SW480 (cell line): ENCODE measurements at places on chromosomes 11 and 22.

- peak; percentile 22 for DNase-seq
These were observed 141.4 kb downstream of the FBXO7 start for GRCh38 chr22:32615874-32616564.

DNA sequence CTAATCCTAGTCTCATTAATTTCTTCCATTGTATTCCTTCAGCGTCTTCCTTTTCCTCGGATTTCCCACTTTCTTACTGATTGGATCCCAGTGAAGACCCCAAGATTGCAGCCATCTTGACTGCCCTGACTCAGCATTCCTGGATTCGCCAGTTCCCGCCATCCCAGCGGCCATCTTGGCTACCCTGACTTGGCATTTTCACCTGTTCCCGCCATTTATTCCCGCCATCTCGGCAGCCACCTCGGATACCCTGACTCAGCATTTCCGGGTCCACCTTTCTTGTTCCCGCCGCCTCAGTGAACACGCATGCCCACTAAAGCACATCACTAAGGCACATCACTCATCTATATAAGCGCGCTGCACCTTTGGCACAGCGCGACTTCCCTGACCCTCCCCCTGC lies 13.8 kb upstream of the OR56A3 start:
- no peak for DNase-seq

- DNase-seq: peak; percentile 85
These were observed at the start of gene ADAMTS15 for GRCh38 chr11:130448416-130449309. Gene ADAMTS15, plus strand, starts transcription at chr11:130448645. Its CDS starts 329 bp downstream, at chr11:130448974.

GRCh38 chr22:31474743-31475142 lies 14.9 kb downstream of the EIF4ENIF1 start:
- no peak for DNase-seq

- DNase-seq: no peak
These were observed 509.0 kb downstream of the BUD13 start for GRCh38 chr11:116263770-116264169.

- peak; percentile 59 for DNase-seq
These were observed 74.6 kb downstream of the RAB30 start for GRCh38 chr11:82996966-82997606.

- DNase-seq: no peak
These were observed 77.5 kb downstream of the CNTN5 start for GRCh38 chr11:99098258-99098657.

DNA sequence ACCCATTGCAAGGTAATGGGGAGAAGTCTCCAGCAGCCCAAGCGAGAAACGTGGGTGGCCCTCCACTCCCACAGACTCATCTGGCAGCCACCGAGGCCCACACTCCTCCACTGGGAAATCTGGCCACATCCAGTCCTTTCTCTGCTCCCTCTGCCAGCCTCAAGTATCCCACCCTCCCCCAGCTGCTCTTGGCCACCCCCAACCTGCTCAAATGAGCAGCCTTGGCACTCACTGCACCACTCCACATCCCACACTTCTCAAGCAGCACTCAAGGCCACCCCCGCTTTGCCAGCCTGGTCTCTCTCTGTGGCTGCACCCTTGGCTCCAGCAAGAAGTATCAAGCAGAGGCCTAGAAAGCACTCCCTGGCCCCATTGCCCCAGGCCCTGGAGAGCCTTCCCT lies 28.2 kb downstream of the SLC22A12 start:
- no peak for DNase-seq

- no peak for DNase-seq
These were observed 6.4 kb upstream of the IFITM3 start for GRCh38 chr11:326842-327580.

- no peak for DNase-seq
These were observed 53.5 kb upstream of the MYEOV start for GRCh38 chr11:69240332-69241074.

DNA sequence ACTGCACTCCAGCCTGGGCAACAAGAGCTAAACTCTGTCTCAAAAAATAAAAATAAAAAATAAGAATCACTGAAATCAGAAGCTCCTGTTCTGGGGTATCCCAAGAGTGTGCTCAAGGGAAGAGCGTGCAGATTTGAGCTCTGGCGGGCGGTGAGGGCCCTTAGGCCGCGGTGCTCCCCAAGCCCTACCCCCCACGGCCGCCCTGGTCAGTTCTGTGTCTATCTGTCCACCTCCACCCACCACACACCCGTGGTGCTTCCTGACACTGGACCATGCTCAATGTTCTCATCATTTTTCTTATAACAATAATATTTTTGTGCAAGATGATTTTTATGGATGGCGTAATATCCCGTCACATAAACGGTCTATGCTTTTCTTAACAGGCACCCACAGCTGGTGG lies 71.1 kb downstream of the RTL6 start:
- DNase-seq: no peak

DNA sequence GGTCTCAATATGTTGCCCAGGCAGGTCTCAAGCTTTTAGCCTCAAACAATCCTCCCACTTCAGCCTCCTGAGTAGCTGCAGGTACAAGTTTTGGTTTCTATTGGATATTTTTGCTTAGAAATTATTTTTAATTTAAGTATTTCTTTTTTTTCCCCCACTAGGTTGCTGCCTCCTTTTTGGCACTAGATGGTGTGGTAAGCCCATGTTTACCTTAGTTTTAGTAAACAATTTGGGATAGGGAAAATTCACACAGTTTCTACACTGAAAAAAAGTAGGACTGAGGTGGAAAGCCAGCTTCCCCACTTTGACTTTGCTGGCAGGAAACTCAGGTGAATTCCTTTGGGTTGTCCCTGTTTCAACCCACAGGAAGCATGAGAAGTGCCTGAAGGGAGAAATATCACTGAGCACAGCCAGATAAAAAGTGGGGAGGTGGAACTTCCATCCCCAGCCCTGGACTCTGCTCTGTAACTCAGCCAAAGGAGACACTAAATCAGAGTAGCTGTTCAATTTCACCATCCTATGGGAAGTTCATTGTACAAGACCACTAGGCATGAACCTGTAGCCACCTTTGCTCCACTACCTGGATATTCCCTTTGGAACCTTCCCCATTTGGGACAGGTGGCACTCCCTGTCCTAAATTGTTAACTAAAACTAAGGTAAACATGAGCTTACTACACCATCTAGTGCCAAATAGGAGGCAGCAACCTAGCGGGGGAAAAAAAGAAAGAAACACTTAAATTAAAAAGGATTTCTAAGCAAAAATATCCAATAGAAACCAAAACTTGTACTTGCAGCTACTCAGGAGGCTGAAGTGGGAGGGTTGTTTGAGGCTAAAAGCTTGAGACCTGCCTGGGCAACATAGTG lies 154.4 kb upstream of the FAT3 start:
- DNase-seq: no peak

GRCh38 chr11:18264677-18265555 lies 1.1 kb upstream of the SAA1 start:
- DNase-seq: no peak

GRCh38 chr11:355581-356458 lies 13.5 kb upstream of the B4GALNT4 start:
- DNase-seq: peak; percentile 75

- no peak for DNase-seq
These were observed 797 bp downstream of the STARD10 start for GRCh38 chr11:72793076-72793424.

- DNase-seq: no peak
These were observed 54.9 kb upstream of the HTATIP2 start for GRCh38 chr11:20308601-20309000.

DNA sequence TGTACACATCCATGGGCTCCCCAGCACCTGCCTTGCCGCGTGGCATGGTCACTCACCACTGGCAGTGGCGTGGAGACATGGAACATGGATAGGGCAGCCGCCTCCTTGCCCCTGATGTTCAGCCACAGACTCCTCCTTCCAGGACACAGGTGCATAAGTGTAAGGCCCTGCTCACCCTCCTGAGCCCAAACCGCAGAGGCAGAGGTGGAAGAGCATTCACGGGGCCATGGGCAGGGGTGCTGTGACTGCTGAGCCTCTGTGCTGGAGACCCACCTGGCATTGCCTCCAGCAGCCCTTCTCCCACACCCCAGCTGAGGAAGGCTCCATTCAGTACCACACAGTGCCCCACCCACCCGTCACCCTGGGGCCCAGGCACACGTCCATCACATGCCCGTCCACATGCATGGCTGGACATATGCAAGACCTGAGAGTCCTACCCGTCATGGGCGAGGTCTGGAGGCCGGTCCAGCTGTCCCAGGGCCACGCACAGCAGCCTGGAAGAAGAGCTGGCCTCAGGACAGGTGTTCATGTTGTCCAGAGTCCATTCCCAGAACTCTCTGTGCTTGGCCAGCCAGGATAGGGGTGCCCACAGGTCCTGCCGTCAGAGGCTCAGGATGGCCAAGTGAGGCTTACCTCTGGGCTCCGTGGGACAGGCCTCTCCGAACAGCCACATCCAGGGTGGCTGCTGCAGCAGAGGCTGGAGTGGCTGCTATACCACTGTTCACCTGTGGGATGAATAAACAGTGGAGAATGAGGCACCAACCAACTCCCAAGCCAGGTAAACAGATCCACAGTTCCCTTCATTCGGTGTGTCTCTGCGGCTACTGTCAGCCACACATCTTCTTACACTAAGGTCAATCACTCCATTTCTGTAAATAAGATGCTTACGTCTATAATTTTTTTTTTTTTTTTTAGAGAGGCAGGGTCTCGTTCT lies 1.7 kb upstream of the TUBGCP6 start:
- no peak for DNase-seq

DNA sequence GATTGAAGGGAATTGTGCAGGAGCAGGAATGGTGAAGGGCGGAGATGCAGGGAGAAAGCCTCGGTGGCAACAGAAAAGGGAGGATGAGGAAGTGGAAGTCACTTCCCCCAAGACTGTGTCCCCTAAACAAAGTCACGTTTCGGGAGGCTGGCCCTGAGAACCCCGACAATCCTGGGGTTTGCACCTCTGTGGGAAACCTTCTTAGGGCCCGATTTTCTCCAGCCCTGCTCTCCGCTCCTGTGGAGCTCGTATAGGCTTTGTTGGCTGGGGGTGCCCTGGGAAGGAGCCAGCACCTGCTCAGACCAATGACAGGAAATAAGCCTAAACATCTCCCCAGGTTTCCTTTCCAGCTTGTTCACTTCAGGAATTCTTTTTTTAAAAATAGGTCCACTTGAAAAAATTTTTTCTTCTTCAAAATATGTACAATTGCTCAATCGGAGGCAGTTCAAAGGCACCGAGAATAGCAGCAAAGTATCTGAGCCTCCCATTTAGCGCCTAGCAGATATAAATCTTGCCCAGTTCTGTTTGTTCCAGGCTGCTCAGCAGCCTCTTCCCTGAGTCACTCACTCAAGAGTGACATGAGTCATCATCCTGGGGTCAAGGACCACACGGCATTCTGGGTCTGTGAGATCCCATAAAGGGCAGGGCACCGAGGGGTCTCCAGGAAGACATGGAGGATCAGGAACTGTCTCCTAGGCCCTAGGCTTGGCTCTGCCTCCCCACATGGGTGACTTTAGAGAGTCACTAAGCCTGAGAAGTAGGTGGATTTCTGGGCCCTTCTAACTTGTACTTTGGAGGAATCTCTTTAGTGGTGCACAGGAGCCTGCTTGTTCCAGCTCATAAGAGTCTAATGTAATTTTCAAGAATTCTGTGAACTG lies 34.0 kb downstream of the IRAG1 start:
- peak; percentile 91 for DNase-seq

GRCh38 chr11:94309757-94310156 lies 5.4 kb downstream of the IZUMO1R start:
- no peak for DNase-seq

GRCh38 chr22:50276143-50276542 lies 6.0 kb upstream of the MAPK11 start:
- no peak for DNase-seq

DNA sequence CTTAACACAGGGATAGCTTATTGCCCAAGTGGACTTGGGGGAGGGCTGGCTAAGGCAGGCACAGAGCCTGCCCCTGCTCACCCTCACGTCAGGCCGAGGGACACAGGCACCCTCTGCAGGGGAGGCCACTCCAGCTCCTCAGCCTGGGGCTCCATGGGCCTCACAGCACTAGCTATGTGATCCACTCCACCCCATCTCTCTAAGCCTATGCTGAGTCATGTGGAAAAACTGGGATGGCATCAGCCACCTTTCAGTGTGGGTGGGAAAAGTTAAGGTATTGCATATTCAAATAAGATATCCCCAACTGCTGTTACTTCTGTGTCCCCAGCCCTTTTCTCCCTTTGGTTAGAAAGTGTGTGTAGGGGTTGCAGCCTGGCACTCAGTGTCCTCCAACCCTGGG lies 22.3 kb downstream of the RANGAP1 start:
- DNase-seq: no peak
